ENCODE measurements at places on chromosomes 5 and 9. TPM values are rescaled to one million over a fixed set of nuclear protein-coding genes. Genes with fewer than 3 reads are reported as not detected.

Gene APBA1
- total RNA-seq = 0.13 TPM

Gene SH3TC2
- 0.73 TPM for total RNA-seq

Gene CDKN2B-AS1
- not detected for total RNA-seq

Gene ARID3C
- not detected for total RNA-seq

Gene AMBP
- total RNA-seq = 8.1 TPM

All from A549 treated with GW870086 at 1 μM for 4 hours (cell line).